Suprapubic skin (tissue), 4 donors: ENCODE measurements at places on chromosomes 6 and 20. TPM values are rescaled to one million over a fixed set of nuclear protein-coding genes. Genes with fewer than 3 reads are reported as not detected.

Gene SIRPB2
- 0.87 TPM for total RNA-seq

Gene MYH7B
- total RNA-seq, result 0.97 TPM

Gene SMIM29
- total RNA-seq, result 50.7 TPM

Gene SLC16A10
- total RNA-seq, result 31.6 TPM

Gene NKAPL
- total RNA-seq, result not detected

Gene BANF2
- total RNA-seq, result not detected

Gene BTN1A1
- total RNA-seq, result not detected

Gene SLC22A23
- total RNA-seq, result 56.7 TPM

Gene TMC2
- not detected for total RNA-seq

Gene HAO1
- total RNA-seq, result not detected

Gene VSTM2L
- 1.4 TPM for total RNA-seq

DNA sequence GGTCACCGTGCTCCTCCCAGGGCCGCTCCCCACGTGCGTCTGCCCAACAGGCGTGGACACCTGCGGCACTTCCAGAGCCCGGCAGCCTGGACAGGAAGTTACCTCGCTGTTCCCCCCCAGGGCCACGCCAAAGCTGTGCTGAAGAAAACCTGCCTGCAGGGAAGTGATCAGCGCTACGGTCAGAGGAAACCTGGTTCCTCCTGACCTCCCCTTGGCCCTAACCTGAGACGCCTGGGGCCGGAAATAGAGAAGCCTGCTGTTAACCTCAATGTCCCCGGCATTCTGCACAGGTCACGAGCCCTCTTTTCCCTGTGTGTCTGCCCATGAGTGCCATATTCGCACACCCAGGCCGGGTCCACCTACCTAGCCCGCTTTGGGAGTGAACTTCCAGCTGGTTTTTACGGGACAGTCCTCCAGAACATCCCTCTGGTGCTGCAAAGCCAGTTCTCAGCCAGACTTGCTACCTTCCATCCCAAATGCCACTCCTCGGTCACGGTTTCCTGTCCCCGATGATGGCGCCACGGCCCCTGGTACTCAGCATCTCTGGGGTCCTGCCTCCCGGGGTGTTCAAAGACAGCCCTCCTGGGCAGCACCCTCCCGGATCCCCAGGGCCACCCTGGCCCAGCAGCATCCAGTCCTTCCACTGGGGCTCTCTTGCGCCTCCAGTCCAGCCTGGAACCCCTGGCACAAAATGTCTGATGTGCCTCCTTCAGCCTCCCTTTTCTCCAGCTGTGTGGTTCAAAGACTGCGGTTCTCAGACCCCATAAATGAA lies 12.0 kb upstream of the IRF4 start:
- no peak overlapping the region for H3K27ac ChIP-seq
- H3K4me1 ChIP-seq, result no peaks in the 10 kb centered on the region
- H3K4me3 ChIP-seq, result no peak overlapping the region
- peaks cover 53% of the 10 kb centered on the region for H3K27me3 ChIP-seq
- no peaks in the 10 kb centered on the region for H3K36me3 ChIP-seq

- H3K36me3 ChIP-seq, result no peaks in the 10 kb centered on the region
- no peaks in the 10 kb centered on the region for H3K4me1 ChIP-seq
- H3K4me3 ChIP-seq, result no peak overlapping the region
- no peaks in the 10 kb centered on the region for H3K27me3 ChIP-seq
Observed at GRCh38 chr6:119575721-119576120, 226.2 kb upstream of the MAN1A1 start.

DNA sequence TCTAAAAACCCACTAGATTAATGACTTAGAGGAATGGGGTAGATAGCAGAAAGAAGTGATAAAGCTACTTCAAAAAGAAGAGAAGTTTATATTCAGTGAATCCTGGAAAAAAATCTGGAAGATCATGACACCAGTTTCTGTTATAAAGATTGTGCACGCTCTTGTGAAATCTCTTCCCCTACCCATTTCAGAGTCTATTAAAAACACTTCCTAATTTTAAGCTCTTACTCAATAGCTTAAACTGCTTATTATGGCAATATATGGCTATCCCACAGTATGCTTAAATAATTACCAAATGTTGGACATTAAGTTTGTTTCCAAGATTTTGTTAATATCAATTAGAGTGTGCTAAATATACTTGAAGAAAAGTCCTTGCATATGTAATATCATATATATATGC lies 585.3 kb upstream of the MAN1A1 start:
- no peaks in the 10 kb centered on the region for H3K4me1 ChIP-seq
- no peak for DNase-seq
- H3K4me3 ChIP-seq, result no peak overlapping the region
- no peaks in the 10 kb centered on the region for H3K27me3 ChIP-seq
- H3K36me3 ChIP-seq, result no peaks in the 10 kb centered on the region

- peak overlapping the region; percentile 76 for H3K27ac ChIP-seq
- peaks cover 68% of the 10 kb centered on the region for H3K4me1 ChIP-seq
- H3K27me3 ChIP-seq, result no peaks in the 10 kb centered on the region
Observed at GRCh38 chr6:156828280-156828703, 51.1 kb downstream of the ARID1B start.

- no peaks in the 10 kb centered on the region for H3K27me3 ChIP-seq
- no peaks in the 10 kb centered on the region for H3K4me1 ChIP-seq
- H3K4me3 ChIP-seq, result no peak overlapping the region
- no peak for DNase-seq
Observed at GRCh38 chr20:21033817-21034216, 72.3 kb downstream of the LINC00237 start.

DNA sequence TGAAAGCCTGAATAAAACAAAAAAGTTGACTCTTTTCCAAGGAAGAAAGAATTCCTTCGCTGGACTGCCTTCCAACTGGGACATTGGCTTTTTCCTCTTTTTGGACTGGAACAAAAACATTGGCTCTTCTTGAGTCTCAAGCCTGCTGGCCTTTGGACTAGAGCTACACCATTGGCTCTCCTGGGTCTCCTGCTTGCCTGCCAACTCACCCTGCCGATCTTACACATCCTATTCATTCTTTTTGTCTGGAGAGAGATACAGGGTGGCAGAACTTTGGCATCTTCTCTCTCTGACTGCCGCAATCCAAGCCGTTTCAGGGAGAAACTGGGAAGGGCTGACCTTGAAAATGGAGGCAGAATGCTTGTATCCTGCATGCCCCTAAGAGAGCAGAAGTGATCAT lies 20.2 kb downstream of the DDO start:
- H3K36me3 ChIP-seq, result no peaks in the 10 kb centered on the region
- no peaks in the 10 kb centered on the region for H3K27me3 ChIP-seq
- no peak overlapping the region for H3K4me3 ChIP-seq
- peaks cover 10% of the 10 kb centered on the region for H3K4me1 ChIP-seq

DNA sequence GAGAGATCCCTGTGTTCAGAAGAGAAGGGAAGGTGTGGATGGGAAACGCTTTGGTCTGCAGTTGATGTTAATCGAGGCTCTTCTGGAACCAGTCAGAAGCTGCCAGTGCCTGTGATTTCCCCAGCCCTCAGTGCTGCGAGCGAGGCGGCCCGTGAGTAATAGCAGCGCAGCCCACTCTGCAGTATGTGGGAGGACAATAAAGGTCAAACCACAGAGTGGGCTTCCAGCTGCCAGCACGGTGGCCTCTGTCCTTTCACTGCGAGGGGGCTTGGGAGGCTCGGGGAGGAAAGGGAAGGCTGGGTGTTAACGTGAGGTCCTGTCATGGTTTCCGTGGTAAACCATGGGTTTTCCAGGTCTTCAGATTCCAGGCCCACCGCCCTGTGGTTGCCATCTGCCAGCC lies 32.3 kb upstream of the TAGAP start:
- H3K27me3 ChIP-seq, result peaks cover 13% of the 10 kb centered on the region
- DNase-seq, result no peak
- no peak overlapping the region for H3K27ac ChIP-seq
- no peak overlapping the region for H3K4me3 ChIP-seq

DNA sequence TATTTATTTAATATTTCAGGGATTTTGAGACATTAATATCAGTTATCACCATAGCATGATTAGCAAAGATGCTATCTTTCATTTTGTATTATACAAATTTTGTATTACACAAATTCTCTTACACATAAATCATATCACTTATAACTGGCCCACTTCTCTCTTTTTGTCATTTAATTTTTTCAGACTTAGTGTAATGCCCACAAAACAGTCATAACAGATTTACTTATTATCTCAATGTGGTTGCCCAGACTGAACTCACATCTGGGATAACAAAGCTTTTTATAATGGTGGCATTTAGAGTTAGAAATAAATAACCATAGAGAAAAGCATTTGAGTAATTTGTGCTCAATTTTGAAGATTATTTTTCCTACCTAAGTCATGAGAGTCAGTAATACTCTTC lies 148.3 kb downstream of the TFAP2B start:
- no peak overlapping the region for H3K4me3 ChIP-seq
- no peaks in the 10 kb centered on the region for H3K4me1 ChIP-seq
- H3K27me3 ChIP-seq, result no peaks in the 10 kb centered on the region
- no peak for DNase-seq

DNA sequence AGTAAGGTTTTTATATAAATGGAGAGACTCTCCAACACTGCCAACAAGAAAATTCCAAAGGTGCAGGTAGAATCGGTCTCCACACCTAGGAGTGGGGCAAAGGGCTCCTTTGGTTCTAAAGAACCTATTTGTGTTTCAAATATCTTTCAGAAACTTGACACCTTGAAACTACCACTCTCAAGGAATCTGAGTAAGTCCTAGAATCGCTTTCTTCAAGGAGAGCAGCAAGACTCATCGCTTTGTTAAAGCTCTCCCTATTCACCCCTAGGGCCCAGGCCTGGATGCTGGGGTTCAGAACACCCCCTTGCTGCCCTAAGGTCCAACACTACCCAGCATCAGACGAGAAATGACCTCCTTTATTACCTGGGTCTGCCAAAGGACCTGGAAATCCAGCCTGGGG lies 2.0 kb downstream of the CLIC5 start:
- H3K4me3 ChIP-seq, result no peak overlapping the region
- peaks cover 32% of the 10 kb centered on the region for H3K27me3 ChIP-seq
- no peaks in the 10 kb centered on the region for H3K36me3 ChIP-seq
- no peak for DNase-seq
- peaks cover 17% of the 10 kb centered on the region for H3K4me1 ChIP-seq
- no peak overlapping the region for H3K27ac ChIP-seq

DNA sequence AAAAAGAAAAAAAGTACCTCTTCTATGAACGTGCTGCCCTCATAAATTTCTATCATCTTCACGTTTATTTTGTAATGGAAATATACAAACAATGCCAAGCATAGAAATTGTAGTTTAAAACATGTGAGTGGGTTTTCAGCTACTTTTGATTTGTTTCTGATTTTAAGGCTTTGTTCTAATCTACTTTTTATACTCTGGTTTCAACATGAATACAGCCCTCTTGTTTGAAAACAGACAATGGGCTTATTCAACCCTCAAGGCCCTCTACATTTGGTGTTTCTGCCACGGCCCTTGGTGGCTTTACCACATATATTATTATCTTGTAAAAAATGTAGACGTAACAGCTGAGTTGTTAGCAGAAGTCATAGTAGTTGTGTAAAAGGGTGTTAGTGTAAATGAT lies 153.9 kb downstream of the SOX4 start:
- no peak for DNase-seq
- no peak overlapping the region for H3K4me3 ChIP-seq
- H3K27ac ChIP-seq, result no peak overlapping the region
- no peaks in the 10 kb centered on the region for H3K4me1 ChIP-seq
- H3K36me3 ChIP-seq, result no peaks in the 10 kb centered on the region
- no peaks in the 10 kb centered on the region for H3K27me3 ChIP-seq

DNA sequence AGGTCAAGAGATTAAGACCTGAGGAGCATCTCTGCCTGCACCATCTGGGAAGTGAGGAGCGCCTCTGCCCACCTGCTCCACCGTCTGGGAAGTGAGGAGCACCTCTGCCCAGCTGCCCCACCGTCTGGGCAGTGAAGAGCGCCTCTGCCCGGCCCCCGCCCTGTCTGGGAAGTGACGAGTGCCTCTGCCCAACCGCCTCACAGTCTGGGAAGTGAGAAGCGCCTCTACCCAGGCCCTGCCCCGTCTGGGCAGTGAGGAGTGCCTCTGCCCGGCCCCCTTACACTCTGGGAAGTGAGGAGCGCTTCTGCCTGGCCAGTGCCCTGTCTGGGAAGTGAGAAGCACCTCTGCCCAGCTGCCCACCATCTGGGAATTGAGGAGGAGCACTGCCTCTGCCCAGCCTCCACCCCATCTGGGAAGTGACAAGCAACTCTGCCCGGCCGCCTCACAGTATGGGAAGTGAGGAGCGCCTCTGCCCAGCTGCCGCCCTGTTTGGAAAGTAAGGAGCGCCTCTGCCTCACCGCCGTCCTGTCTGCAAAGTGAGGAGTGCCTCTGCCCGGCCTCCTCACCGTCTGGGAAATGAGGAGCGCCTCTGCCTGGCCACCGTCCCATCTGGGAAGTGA lies 270.4 kb upstream of the NRSN1 start:
- no peak overlapping the region for H3K27ac ChIP-seq
- H3K27me3 ChIP-seq, result no peaks in the 10 kb centered on the region
- DNase-seq, result no peak

DNA sequence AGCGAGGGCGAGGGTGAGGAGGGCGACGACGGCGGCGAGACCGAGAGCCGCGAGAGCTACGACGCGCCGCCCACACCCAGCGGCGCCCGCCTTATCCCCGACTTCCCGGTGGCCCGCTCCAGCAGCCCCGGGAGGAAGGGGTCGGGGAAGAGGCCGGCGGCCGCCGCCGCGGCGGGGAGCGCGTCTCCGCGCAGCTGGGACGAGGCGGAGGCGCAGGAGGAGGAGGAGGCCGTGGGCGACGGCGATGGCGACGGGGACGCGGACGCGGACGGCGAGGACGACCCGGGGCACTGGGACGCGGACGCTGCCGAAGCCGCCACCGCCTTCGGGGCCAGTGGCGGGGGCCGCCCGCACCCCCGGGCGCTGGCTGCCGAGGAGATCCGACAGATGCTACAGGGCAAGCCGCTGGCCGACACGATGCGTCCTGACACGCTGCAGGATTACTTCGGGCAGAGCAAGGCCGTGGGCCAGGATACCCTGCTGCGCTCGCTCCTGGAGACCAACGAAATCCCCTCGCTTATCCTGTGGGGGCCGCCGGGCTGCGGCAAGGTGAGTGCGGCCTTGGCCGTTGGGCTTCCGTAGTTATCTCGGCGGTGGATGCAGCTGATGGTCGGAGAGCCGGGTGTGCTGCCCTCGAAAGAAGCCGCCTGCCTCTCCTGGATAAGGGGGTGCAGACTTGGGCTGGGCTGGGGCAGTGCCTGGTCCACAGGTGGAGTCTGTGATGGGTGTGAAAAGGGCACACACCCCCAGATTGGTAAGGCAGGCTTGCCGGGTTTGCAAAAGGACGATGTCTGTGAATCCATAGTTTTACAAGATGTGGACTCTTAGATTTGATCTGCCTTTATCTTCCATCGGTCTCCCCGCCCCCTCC lies 938 bp downstream of the WRNIP1 start:
- peak overlapping the region; percentile 97 for H3K27ac ChIP-seq
- peak; percentile 79 for DNase-seq
- no peaks in the 10 kb centered on the region for H3K27me3 ChIP-seq
- H3K4me3 ChIP-seq, result peak overlapping the region; percentile 98
- peaks cover 8% of the 10 kb centered on the region for H3K36me3 ChIP-seq
- H3K4me1 ChIP-seq, result peaks cover 53% of the 10 kb centered on the region

- no peak overlapping the region for H3K4me3 ChIP-seq
- H3K27me3 ChIP-seq, result no peaks in the 10 kb centered on the region
- no peaks in the 10 kb centered on the region for H3K36me3 ChIP-seq
- DNase-seq, result no peak
- H3K4me1 ChIP-seq, result no peaks in the 10 kb centered on the region
- H3K27ac ChIP-seq, result no peak overlapping the region
Observed at GRCh38 chr6:145830612-145831011, 16.0 kb upstream of the FBXO30 start.

GRCh38 chr20:15740046-15740775 lies 833.0 kb downstream of the KIF16B start:
- H3K36me3 ChIP-seq, result no peaks in the 10 kb centered on the region
- DNase-seq, result no peak
- H3K27me3 ChIP-seq, result no peaks in the 10 kb centered on the region

GRCh38 chr20:62601172-62601571 lies 41.1 kb upstream of the SLCO4A1 start:
- no peak overlapping the region for H3K4me3 ChIP-seq
- peaks cover 61% of the 10 kb centered on the region for H3K4me1 ChIP-seq
- no peaks in the 10 kb centered on the region for H3K36me3 ChIP-seq
- no peak for DNase-seq
- H3K27me3 ChIP-seq, result peaks cover 41% of the 10 kb centered on the region
- H3K27ac ChIP-seq, result no peak overlapping the region
